RWPE1 (cell line): ENCODE measurements at places on chromosomes 1 and 21.

- peak; percentile 89 for DNase-seq
Measured at GRCh38 chr1:241990040-241990439, 8.9 kb downstream of the MAP1LC3C start.

DNA sequence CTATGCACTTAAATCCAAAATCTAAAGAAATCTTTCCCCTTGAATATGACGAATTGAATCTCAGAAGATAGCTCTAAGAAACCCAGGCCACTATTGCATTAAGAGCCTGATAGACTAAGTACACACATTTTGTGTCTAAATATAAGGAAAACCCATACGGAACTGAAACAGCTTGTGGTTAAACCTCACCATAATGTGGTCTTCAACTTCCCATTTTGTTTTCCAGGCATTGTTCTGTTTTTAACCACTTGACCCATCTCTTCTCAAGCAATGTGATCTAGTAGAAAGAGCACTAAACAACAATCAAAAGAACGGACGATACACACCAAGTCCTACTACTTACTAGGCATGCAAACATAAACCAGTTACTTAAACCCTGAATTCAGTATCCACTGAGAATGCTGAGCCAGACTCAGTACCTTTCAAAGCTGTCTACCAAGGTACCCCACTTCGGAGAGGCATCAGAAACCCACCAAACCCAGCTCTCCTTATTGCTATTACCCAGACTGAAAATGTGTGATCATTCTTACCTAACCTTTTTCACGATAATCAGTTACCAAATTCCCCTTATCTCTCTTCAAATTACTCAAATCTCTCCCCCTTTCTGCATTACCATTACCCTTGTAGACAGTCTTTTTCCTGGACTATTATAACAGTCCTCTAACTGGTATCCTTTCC lies 12.8 kb downstream of the OTUD7B start:
- no peak for DNase-seq

- DNase-seq, result no peak
Measured at GRCh38 chr1:152761609-152762213, 3.9 kb downstream of the KPRP start.

DNA sequence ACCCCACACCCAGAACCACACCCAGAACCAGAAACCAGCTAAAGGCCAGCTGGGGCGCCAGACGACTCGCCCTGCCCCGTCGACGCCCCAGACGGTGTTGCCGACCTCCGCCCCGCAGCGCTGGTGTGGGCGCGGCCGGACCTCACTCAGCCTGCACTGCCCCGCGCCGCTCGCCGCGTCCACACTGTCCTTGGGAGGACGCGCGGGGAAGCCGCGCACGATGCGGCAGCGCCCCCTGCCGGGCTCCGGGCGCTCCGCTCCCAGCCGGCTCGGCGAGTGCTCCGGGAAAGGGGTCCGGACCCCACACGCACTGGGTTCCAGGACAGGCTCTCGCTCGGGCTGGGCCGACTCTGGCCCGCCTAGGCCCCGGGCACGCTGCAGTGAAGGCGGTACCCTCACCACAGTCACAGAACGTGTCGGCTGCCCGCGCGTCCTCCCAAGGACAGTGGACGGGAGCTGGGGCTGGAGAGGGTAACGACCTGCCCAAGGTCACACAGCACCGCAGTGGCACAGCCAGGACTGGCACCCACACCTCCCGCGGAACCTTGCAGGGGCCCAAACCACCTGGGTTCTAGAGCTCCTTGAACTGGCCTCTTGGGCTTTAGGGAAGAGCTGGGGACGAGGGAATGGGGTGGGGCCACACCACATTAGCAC lies 90.2 kb downstream of the DMRTA2 start:
- DNase-seq, result peak; percentile 41

GRCh38 chr1:184215274-184215925 lies 163.9 kb downstream of the TSEN15 start:
- DNase-seq, result no peak

DNA sequence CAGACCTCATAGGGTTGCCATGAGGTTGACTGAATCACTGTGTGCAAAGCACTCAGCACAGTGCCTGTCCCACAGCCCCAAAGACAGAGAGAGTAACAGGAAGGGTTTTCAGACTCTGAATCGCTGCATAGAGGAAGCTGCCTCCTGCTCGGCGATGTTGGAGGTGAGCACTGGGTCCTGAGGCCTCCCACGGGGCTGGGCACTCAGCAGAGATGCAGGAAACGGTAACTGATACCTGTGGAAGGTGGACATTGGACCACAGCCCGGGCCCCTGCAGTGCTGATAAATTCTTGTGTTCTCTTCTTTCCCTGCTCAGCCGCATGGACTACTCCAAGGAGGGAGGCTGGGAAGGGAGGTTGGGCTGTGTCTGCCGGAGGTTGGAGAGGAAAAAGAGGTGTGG lies 389.7 kb downstream of the PTPRU start:
- DNase-seq, result no peak

- DNase-seq, result no peak
Measured at GRCh38 chr1:245091171-245091621, 63.6 kb upstream of the KIF26B start.

- no peak for DNase-seq
Measured at GRCh38 chr1:119069682-119070081, 70.8 kb downstream of the WARS2 start.

DNA sequence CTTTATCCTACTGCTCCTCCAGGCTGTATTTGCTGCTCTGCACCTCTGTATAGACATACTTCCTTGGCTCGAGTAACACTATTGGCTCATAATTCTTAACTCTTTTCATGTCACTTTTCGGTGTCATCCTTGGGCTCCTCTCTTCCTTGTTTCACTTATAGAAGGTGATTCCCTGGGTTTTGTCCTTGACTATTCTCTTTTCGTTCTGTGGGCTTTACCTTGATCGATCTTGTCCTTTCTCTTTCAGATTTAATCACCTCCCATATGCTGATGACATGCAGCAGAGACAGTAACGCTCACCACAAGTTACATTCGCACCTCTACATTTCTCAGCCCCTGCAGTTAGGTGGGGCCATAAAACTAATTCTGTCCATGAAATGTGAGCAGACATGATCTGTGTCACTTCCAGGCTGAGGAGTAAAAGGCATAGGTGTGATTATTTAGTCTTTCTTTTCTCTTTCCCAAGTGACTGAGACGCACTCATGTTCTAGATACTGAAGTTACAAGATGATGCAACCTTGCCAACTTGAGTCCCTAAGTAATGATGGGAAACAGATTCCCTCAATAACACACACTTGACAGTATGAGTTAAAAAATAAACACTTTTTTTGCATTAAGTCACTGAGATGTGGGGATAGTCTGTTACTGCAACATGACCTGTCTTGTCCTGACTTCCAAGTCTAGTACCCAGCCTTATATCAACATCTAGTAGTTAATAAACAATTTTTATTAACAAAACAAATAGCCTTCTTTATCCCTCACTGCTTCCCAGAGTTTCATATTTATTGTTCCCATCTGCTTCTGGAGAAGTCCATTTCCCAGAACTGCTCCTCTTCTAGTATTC lies 49.9 kb upstream of the HAO2 start:
- no peak for DNase-seq

DNA sequence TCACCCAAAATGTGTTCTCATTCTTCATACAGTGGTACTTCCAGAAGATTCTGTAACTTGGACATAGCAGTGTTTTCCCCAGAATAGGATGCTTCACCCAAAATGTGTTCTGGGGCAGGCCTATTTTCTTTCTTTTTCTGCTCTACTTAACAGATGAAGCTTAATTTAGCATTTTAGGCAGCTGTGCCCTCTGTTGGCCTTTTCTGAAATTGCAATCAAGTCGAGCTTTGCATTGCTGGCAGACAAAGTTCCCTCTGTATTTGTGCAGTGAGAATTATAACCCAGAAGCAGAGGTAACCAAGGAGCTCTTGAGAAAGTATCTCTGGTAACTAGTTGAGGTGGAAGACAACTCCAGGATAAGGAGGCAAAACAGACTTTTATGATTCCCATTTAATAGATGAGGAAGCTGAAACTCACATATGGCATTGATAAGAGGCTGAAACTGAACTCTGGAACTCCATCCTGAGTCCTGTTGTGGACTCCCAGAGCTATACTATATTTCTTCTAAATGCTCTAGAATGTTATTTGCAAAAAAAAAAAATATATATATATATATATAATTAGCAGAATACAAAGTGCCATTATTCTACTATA lies 50.3 kb upstream of the L1TD1 start:
- DNase-seq, result peak; percentile 18

DNA sequence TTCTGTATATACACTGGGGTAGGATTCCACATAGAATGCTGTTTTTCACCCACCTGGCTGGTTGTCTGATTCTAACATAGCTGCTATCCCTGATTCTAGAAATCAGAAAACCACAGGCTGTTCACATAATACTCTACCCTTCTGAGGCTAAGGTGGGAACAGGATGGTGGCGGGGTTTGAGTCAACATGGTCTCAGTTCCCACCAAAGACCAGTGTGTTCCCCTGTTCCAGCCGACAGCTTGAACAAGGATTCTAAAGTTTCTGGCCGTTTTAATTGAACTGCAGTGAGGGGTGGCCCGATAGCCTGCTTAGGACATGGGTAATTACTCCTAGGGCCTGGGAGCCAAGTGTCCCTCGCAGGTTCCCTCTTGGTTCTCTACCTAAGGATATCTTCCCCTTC lies 38.4 kb downstream of the PEX14 start:
- DNase-seq, result no peak

- no peak for DNase-seq
Measured at GRCh38 chr1:203324105-203325025, 19.0 kb downstream of the BTG2 start.

DNA sequence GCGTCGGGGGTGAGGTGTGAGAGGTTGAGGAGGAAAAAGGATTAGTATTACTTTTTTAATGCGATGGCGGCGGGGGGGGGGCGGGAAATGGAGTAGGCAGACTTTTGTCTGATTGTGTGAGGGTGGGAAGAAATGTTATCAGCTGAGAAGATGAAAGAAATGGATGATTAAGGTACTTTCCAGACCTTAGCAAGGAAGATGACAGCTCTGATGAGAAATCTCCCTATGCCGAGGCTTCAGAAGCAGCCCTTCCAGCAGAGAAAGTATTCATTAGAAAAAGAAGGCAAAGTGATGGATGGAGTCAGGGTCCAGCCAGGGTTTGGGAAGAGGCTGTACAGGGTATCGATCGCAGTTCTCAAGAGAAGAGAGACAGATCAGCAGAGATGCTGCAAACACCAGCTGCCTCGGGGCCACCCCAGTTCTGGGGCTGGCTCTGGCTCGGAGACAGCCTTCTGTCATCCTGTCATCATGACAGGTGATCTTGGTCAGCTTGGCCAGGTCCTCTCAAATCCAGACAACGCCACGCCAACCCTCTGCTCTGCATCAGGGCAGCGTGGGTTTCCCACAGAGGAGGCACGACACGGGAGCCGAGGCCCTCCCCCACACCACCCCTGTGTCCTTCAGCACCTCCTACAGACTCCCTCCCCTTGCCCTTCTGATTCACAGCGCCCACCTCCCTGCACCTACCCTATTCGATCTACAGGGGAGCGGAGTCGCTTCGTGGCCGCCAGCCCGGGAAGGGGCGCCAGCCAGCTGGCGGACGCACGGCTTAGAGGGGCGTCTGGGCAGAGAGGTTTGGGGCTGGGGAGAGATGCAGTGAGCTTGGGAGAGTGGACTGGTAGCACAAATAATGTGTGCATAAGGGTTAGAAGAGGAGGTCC lies 674 bp upstream of the ATXN7L2 start:
- DNase-seq, result no peak

GRCh38 chr21:38383411-38384237 lies 114.7 kb downstream of the ERG start:
- DNase-seq, result no peak

DNA sequence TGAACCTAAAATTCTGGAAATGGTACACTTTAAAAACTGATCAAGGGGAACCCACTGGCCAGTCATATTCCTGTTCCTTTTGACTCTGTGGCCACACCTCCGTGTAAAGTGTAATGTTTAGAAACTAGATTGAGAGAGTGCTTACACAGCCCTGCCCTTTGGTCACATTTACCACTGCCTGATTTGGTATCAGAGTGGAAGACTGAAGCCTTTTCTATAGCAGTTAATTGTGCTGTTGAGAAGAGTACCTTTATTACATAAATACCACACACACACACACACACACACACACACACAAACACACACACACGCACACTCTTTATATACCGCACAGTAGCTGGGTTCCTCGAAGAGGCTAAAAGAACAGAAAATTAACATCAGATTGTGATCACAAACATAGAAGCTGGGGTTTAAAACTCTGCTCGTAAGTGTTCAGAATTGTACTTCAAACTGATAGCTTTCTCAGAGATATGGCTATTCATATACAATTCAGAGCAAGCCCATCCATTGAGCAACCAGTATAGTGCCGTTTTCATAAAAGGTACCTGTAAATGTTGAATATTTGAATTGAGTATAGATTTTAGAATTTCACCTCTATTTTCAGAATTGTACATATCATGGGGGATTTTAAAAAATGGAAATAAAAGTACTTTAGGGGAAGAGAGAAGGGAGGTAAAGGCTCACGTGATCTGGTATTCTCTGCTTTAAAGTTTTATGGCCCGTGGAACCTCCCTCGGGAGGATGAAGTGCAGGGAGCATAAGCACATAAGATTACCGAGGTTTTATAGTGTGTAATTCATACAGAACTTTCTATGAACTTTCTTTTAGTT lies 37.5 kb downstream of the CAMTA1 start:
- DNase-seq, result no peak

DNA sequence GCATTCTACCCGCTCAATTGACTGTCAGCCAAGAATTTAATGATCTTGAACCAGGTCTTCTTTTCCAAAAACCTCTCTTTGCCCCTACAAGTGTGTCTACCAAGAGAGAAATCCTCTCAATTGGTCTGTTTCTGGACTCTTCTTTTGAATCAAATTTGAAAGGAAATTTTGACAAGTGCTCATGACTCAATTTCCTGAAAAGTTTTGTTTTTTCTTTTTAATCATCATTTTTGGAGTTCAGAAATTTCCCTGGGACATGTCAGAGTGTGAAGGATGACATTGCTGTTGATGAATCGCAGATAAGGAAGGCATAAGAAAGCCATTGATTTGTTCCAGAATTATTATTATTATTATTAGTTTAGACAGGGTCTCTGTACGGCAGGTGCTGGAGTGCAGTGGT lies 88.2 kb upstream of the AKT3 start:
- DNase-seq, result no peak

DNA sequence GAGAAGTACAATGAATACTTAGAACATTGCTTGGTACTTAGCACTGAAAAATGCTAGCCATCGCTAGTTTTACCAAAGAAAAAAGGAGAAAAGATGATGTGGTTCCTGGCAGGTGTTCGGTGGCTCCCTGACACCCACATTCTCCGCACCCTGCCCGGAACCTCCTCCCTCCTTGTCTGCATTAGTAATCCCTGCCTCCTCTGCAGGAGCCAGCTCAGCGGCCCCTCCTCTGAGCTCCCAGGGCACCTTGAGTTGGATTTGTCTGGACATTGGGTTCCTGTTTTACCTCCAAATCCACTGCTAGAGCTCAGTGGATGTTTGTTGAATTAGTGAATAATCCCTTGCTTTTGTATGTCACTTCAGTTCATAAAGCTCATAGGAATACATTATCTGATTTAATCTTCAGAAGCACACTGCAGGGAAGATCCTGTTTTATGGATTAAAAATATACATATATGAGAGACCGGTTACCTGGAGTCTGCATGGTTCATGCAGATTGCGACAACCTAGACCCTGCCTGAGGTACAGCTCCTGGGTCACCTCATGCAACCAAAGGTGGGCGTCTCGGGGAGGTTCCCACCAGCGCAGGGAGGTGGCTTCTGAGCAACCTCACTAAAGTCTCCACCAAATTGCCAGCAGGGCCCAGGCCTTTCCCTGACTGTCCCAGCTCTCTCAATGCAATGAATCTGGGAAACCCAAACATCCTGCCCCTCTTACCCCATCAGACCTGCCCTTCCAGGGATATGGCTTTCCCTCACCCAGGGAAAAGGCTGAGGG lies 24.2 kb downstream of the PCAT6 start:
- peak; percentile 79 for DNase-seq
